ENCODE measurements at places on chromosomes 1 and 21. TPM values are rescaled to one million over a fixed set of nuclear protein-coding genes. Genes with fewer than 3 reads are reported as not detected.

DNA sequence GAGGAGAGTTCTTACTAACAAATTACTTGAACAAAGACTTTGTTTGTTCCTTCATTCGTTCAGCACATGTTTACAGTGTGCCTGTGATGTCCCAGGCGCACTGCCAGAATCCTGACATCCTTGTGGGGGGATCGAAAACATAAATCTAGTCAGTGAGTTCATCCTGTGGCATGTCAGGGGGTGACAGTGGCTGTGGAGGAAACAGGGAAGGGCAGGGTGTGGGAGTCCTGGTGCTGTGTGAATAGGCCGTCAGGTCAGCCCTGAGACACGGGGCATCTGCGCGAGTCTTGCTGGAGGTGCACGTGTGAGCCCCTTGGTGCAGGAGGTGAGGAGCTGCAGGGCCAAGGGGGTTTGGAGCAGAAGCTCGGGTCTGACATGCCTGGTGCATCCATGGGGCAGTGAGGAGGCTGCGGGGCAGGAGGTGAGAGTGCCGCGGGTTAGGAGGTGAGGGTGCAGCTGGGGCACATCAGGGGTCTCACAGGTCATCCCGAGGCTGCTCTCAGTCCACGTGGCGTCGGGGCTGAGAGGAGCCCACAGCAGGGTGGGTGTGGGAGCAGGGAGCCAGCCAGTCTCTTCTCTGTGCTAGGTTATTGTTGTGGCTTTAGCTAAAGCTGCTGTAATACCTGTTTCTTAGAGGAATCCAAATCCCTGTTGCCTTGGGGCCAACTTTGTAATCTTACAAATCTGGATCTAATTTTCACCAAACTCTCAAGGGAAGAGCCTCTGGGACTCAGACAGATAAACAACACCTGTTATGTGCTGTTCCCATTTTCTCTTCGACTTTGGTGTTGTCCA is 93.4 kb downstream of the PCBP3 start:
- DNase-seq: no peak
- no peak overlapping the region for H3K27ac ChIP-seq

DNA sequence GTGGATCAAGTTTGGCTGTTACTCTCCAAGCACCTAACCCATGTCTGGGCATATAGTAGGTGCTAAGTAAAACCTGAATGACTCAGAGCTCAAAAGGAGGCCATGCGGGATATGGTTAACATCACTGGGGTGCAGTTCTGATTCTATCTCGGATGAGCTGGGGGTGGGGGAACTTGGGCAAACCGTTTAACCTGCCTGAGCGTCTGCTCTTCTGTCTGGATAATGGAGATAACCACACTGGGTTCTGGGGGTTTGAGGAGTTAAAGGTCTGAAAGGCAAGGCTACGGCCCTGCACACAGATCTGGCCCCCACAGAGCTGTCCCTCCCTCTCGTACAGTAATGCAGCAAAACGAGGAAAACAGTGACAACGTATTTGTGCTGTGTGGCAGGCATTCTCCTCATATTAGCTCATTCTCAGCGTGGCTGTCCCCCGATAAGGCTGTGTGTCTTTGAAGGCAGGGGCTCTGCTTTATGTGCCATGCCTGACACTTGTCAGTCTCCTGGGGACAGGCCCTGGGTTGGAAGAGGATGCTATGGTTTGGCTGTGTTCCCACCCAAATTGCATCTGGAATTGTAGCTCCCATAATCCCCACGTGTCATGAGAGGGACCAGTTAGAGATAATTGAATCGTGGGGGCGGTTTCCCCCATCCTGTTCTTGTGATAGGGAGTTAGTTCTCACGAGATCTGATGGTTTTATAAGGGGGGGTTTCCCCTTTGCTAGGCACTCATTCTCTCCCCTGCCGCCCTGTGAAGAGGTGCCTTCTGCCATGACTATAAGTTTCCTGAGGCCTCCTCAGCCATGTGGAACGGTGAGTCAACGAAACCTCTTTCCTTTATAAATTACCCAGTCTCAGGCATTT is 6.8 kb upstream of the ALDH4A1 start:
- no peak for DNase-seq
- no peaks in the 10 kb centered on the region for H3K27me3 ChIP-seq
- H3K27ac ChIP-seq: no peak overlapping the region
- H3K36me3 ChIP-seq: peaks cover 3% of the 10 kb centered on the region

DNA sequence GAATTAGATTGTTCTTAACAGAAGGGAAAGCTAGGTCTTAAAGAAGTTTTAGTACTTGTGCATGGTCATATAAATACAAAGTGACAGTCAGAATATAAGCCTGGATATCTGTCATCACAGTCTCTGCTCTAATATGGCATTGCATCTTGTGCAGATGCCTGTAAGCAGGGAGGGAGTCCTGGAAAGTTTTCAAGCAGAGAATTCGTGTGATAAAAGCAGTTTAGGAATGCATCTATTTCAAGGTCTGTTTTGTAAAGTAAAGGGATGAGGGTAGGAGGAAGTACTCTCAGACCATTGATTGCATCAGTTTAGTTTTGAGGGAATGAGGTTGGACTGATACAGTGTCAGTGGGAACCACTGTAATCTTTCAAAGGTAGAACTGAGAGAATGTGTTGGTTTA is 30.6 kb downstream of the IARS2 start:
- peak; percentile 61 for DNase-seq
- H3K27me3 ChIP-seq: no peaks in the 10 kb centered on the region
- peak overlapping the region; percentile 52 for H3K27ac ChIP-seq
- no peak overlapping the region for H3K4me3 ChIP-seq
- peaks cover 12% of the 10 kb centered on the region for H3K36me3 ChIP-seq
- H3K4me1 ChIP-seq: peaks cover 7% of the 10 kb centered on the region

DNA sequence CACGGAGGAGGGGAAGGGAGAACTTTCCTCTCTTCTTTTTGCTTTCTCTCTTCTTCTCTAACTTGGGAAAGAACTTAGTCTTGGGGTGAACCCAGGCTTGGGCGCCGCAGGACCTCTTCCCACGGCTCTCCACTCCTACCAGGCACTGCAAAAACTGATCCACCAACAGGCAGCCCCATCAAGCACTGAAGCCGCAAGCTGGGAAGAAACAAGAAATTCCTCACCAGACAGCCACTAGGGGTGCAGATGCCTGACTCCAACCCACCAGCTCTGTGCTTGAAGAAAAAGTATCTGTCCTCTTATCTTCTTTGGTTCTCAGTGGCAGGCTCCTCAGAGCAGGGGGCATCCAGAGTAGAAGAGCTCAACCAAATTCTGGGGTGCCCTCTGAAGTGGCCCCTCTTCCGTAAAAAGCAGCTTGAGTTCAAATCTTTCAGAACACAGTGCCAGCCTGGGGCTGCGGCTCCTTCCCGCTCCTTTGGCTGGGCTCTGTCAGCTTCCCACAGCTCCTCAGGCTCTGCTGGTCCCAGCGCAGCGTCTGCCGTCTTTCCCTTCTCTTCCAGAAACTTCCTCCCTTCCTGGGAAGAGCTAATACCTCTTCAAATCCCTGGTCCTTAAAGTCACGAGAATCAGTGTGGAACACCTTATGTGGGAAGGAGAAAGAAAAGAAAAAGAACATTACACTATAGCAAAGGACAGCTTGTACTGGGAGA is 2.4 kb downstream of the SLC41A1 start:
- H3K27me3 ChIP-seq: no peaks in the 10 kb centered on the region
- H3K36me3 ChIP-seq: peaks cover 4% of the 10 kb centered on the region
- peak; percentile 43 for DNase-seq
- H3K4me3 ChIP-seq: peak overlapping the region; percentile 88
- H3K4me1 ChIP-seq: peaks cover 38% of the 10 kb centered on the region

GRCh38 chr1:161330346-161330745 is 16.2 kb downstream of the SDHC start:
- no peaks in the 10 kb centered on the region for H3K4me1 ChIP-seq
- peaks cover 39% of the 10 kb centered on the region for H3K36me3 ChIP-seq
- no peak overlapping the region for H3K27ac ChIP-seq
- H3K27me3 ChIP-seq: no peaks in the 10 kb centered on the region

- H3K36me3 ChIP-seq: no peaks in the 10 kb centered on the region
- no peak overlapping the region for H3K4me3 ChIP-seq
- no peaks in the 10 kb centered on the region for H3K27me3 ChIP-seq
- no peak for DNase-seq
- no peak overlapping the region for H3K27ac ChIP-seq
These were observed 29.4 kb downstream of the GJA4 start for GRCh38 chr1:34822202-34822601.

- peaks cover 19% of the 10 kb centered on the region for H3K4me1 ChIP-seq
- H3K4me3 ChIP-seq: no peak overlapping the region
- no peaks in the 10 kb centered on the region for H3K27me3 ChIP-seq
- H3K36me3 ChIP-seq: no peaks in the 10 kb centered on the region
These were observed 292.0 kb upstream of the PLXNA2 start for GRCh38 chr1:208536212-208536611.

GRCh38 chr1:50959303-50959912 is 659 bp downstream of the FAF1 start:
- H3K36me3 ChIP-seq: no peaks in the 10 kb centered on the region
- H3K27me3 ChIP-seq: peaks cover 19% of the 10 kb centered on the region

DNA sequence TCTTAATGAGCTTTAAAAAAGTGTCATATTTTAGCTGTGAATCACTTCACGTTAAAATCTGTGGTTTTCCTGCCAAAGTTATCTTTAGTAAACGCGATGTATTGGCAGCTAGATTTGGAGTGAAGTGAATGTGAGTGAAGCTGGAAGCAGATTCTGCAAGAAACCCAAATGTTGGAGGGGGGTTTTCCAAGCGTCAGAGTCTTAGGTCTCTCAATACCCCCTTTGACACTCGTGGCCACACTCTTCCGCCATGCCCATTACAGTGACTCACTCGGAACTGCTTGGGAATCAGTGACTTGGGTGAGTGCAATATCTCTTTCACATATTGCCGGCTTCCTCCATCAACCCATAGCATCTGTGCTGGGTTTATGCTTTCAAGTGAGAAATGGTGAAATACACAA is 17.5 kb downstream of the B3GALT5 start:
- H3K4me3 ChIP-seq: no peak overlapping the region
- no peak for DNase-seq
- no peak overlapping the region for H3K27ac ChIP-seq
- H3K4me1 ChIP-seq: no peaks in the 10 kb centered on the region

- no peaks in the 10 kb centered on the region for H3K36me3 ChIP-seq
- DNase-seq: peak; percentile 43
- H3K27me3 ChIP-seq: no peaks in the 10 kb centered on the region
- H3K4me3 ChIP-seq: no peak overlapping the region
- H3K27ac ChIP-seq: no peak overlapping the region
These were observed 869.8 kb upstream of the B3GALT2 start for GRCh38 chr1:194056169-194056568.

GRCh38 chr1:152699746-152700145 is 1.6 kb downstream of the LCE2A start:
- no peaks in the 10 kb centered on the region for H3K4me1 ChIP-seq
- no peaks in the 10 kb centered on the region for H3K27me3 ChIP-seq
- no peak overlapping the region for H3K27ac ChIP-seq
- DNase-seq: no peak

- no peak for DNase-seq
- H3K27ac ChIP-seq: no peak overlapping the region
- H3K36me3 ChIP-seq: peaks cover 4% of the 10 kb centered on the region
- H3K27me3 ChIP-seq: no peaks in the 10 kb centered on the region
These were observed 10.6 kb downstream of the THBS3 start for GRCh38 chr1:155196893-155197638.

DNA sequence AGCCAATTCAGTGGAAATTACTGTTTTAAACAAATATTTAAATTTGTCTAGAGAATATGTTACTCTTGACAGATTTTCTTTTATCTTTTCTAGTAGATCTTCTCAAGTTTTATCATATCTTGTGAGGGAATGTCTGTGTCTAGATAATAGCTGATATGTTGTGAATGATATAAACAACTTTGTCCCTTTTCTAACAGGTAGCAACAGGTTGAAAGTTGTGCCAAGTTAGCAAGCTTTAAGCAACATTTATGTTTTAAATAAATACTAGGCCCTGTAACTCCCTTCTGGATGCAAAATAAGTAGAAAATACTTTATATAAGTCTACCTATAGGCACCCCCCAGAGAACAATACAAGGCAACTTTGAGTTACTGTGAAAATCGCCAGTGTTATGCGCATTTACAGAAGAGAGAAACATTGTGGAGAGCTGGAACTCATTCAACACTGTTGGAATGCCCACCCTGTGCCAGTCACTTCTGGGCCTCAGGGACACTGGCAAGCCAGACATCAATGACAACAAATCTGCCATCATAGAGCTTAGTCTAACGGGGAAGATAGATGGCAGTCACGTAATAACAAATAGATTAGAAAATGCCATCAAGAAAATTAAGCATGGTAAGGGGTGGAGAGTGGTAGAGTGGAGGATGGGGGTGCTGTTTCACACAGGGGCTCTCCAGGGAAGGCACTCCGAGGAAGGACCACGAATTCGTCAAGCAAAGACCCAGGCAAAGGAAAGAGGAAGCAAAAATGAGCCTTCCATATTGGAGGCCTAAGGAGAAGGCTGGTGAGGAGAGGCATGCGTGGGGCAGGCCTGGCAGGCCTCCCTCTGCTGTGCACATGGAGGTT is 4.4 kb downstream of the MAP3K21 start:
- no peaks in the 10 kb centered on the region for H3K36me3 ChIP-seq
- H3K4me3 ChIP-seq: no peak overlapping the region
- no peak for DNase-seq
- H3K4me1 ChIP-seq: peaks cover 5% of the 10 kb centered on the region

DNA sequence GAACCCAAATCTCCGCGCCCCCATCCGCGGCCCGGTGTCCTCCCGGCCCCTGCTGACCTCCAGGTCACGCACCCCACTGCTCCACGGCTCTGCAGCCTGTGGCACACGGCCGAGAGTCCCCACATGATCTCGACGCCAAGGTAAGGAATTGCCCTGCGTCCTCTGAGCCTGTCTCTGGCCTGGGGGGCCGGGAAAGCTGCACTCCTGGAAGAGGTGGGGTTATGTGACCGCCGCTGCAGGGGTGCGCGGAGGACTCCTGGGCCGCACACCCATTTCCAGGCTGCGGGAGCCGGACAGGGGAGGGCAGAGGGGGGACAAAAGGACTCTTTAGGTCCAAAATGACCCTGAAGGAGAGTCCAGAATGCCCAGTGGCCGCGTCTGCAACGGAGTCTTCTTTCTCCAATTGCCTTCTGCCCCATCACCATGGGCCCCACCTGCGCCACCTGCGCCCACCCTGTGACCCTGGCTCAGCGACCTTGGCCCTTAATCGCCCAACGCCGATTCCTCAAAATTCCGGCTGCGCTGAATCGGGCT is 997 bp upstream of the SIM2 start:
- no peak overlapping the region for H3K27ac ChIP-seq
- H3K36me3 ChIP-seq: no peaks in the 10 kb centered on the region
- DNase-seq: no peak
- H3K27me3 ChIP-seq: peaks cover 100% of the 10 kb centered on the region
- peaks cover 16% of the 10 kb centered on the region for H3K4me1 ChIP-seq

The HSD3B2 gene
- 0.42 TPM for total RNA-seq

The KRTAP10-3 gene
- not detected for total RNA-seq

The FCRL1 gene
- not detected for total RNA-seq

The F3 gene
- total RNA-seq: 1.6 TPM

The FBXO2 gene
- total RNA-seq: 15.8 TPM

The LHX4 gene
- not detected for total RNA-seq

The S100A9 gene
- total RNA-seq: 1.3 TPM

Data from cardiac muscle cell (in vitro differentiated cells and primary cell).